Bronchial epithelial cell (primary cell): ENCODE measurements at places on chromosomes 5 and 9.

DNA sequence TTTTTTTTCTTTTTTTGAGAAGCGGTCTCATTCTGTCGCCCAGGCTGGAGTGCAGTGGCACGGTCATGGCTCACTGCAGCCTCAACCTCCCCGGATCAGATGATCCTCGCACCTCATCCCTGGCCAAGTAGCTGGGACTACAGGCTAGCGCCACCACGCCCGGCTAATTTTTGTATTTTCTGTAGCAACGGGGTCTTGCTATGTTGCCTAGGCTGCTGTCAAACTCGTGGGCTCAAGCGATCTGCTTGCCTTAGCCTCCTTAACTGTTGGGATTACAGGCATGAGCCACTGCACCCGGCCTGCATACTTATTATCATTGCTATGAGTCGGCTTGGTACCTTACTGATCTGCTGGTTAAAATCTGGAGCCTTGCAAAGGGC, 790 bp upstream of the IARS1 start:
- no peak for DNase-seq

GRCh38 chr9:124098141-124098905, 86.8 kb downstream of the LHX2 start:
- DNase-seq = no peak

DNA sequence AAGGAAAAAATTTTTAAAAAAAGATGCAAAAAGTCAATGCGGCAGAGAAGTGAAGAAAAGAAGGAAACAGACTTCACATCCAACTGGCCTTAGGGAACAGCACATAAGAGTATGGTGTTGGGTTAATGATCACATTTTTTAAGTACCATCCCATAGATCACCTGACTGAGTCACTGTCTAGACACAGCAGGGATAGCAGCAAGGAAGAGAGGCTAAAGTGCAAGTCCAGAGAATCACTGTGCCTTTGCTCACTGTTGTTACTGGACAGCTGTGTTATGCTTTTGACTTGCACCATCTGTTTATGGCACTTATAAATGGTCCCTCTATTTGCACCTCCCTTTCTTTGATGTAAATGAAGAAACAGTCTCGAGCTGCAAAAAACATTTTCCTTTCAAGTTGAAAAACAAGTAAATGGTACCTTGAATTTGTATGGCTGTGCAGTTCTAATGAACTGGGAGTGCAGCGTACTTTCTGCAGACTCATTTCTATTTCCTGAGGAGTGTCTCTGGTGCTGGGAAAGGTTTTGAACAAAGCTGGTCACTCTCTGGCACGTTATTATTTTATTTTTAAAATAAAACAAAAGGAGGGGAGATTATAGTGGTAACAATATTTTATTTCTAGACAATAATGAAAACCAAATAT, 84.2 kb downstream of the TRPM6 start:
- peak; percentile 41 for DNase-seq

DNA sequence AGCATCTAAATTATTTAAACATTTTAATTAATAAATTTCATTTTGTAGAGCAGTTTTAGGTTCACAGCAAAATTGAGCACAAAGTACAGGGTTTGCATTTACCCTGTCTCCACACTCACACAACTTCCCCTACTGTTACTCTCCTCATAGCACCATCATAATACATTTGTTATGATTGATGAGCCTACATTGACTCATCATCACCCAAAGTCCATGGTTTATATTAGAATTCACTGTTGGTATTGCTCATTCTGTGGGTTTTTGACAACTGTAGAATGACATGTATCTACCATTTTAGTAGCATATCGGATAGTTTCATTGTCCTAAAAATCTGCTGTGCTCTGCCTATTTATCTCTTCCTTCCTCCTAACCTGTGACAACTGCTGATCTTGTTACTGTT, 411.1 kb upstream of the MPDZ start:
- peak; percentile 73 for DNase-seq

GRCh38 chr9:97794666-97795065, 58.4 kb upstream of the FOXE1 start:
- peak; percentile 32 for DNase-seq
